ENCODE measurements at places on chromosomes 1 and 21.

GRCh38 chr1:205563927-205564441 is 59.5 kb downstream of the CDK18 start:
- no peak for DNase-seq

DNA sequence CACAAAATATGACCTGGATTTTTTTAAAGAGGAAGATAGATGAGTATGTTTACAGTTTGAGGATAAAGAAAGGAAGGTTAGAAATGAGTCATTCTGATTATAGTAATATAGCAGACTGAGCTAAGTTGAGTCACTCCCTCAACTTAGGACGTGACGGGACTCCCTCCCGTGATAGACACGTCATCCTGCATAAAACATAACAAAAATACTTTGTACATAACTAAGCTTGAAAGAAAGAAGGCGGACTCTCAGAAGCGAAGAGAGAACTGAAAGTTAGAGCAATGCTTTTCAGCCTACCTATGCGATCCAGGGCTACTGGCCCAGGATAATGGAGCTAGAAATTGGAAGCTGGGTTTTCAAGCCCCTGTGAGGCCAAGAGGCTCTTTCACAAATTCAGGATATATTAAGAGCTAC is 53.0 kb upstream of the DESI2 start:
- DNase-seq: peak; percentile 93

GRCh38 chr1:145995964-145996432 is 381 bp downstream of the TXNIP start:
- no peak for DNase-seq

DNA sequence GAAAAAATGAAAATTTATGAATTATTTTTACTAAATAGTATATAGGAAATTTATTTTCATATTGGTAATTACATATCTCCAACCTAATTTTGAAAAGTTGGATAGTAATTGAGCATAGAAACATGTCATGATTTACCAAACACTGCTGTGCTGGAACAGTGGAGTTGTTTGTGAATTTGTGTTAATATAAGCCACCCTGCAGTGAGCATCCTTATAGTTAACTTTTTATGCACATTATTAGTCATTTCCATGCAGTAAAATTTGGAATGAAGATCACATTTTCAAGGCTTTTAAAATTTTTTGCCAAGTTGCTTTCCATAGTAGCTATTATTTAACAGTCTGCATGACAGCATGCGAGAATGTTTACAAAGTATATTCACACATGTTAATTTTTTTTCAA is 78.3 kb downstream of the VPS26C start:
- no peak for DNase-seq

- no peak for DNase-seq
These were observed 156.5 kb downstream of the PDE4B start for GRCh38 chr1:65949230-65949626.

- DNase-seq: no peak
These were observed 17.2 kb upstream of the MRPS14 start for GRCh38 chr1:175040324-175040879.

DNA sequence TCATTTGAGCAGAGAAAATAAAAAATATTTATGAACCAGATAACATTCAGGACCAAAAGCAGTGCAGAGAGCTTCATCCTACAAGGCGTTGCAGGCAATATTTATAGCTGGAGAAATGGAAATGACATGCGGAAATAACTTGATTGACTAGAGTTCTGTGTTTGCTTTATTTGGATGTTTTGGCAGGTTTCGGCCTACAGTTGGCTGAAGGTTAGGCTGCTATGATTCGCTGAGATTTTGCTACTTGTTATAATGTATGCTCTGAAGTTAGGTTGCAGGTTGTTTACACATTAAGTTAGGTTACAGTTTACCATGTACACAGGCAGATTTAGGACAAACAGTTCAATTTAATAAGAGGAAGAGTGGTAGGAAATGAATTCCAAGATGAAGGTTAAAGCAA is 632 bp upstream of the OR13G1 start:
- DNase-seq: no peak

DNA sequence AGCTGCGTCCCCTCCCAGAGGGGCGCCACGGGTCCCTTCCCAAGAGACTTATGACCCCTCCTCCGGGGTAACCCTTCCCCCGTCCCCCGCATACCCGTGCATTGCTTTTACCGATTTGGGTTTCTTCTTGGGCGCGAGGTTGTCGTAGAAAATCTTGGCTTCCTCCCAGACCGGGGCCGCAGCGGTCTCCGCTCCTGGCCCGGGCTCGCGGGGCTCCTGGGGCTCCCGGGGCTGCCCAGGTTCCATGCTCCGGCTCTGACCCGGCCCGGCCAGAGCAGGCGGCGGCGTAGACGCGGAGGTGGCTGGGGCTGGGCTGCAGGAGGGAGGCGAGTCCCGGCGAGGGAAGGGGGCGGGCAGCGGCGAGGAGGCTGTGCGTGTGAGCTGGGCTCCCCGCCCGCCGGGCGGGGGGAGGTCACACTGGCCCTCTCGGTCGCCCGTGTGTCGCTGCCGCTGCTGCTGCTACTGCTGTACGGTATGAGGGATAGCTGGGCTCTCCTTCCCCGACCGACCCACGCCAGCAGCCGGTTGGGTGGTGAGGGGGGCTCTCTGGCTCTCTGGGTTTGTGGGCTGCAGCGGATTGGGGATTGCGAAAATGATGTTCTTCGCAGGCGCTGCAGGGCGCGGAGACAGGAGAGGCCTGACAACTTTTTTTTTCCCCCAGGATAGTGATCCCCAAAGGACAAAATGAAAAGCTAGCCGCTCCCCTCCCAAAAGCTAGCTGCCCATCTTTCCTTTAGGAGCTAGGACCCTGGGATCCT is at the start of gene NT5C1A:
Gene NT5C1A (minus strand): TSS at position 315 of the 758 bp plus-strand sequence. CDS start 69 bp downstream, at position 246.
- peak; percentile 91 for DNase-seq

- no peak for DNase-seq
These were observed 23.9 kb upstream of the SLC25A34 start for GRCh38 chr1:15712168-15712567.

Measured in osteoblast (primary cell).